Sciatic nerve (tissue), 2 donors: ENCODE measurements at places on chromosomes 4 and X. TPM values are rescaled to one million over a fixed set of nuclear protein-coding genes. Genes with fewer than 3 reads are reported as not detected.

The RTL9 gene
- total RNA-seq = 0.09 TPM

The SPANXA1 gene
- not detected for total RNA-seq

The BMPR1B gene
- total RNA-seq = 39.9 TPM

The CLIC2 gene
- 25.3 TPM for total RNA-seq

The PPM1K gene
- 78.9 TPM for total RNA-seq
